ENCODE measurements at places on chromosomes 4 and X. TPM values are rescaled to one million over a fixed set of nuclear protein-coding genes. Genes with fewer than 3 reads are reported as not detected.

The ENPP6 gene
- 0.33 TPM for total RNA-seq

The FRG2 gene
- not detected for total RNA-seq

The XKRX gene
- 0.15 TPM for total RNA-seq

The FAM9B gene
- not detected for total RNA-seq

The SASH3 gene
- total RNA-seq, result not detected

The EPHA5 gene
- 4.5 TPM for total RNA-seq

The TRIM61 gene
- 5.0 TPM for total RNA-seq

The CPE gene
- total RNA-seq, result 30.8 TPM

The MAOB gene
- 7.7 TPM for total RNA-seq

The TLR1 gene
- total RNA-seq, result 2.2 TPM

The LIMCH1 gene
- total RNA-seq, result 0.83 TPM

The RIPPLY1 gene
- not detected for total RNA-seq

The TEX13C gene
- not detected for total RNA-seq

The NXF3 gene
- total RNA-seq, result not detected

The ASB5 gene
- total RNA-seq, result 1.2 TPM

The DNAJB14 gene
- 26.5 TPM for total RNA-seq

The ARX gene
- total RNA-seq, result not detected

The ZNF711 gene
- total RNA-seq, result under 0.01 TPM

The NRK gene
- total RNA-seq, result 0.17 TPM

The OPRPN gene
- total RNA-seq, result not detected

The SH3D19 gene
- total RNA-seq, result 69.7 TPM

The PFKFB1 gene
- total RNA-seq, result not detected

The TMSB15A gene
- 10.2 TPM for total RNA-seq

The BEX3 gene
- total RNA-seq, result 321 TPM

The FAAH2 gene
- total RNA-seq, result 0.15 TPM

The GPRIN3 gene
- total RNA-seq, result under 0.01 TPM

The CFI gene
- 8.3 TPM for total RNA-seq

The AFF2 gene
- not detected for total RNA-seq

The IL3RA gene
- total RNA-seq, result not detected

The DTHD1 gene
- not detected for total RNA-seq

The ERCC6L gene
- 7.9 TPM for total RNA-seq

The PDE6B gene
- total RNA-seq, result not detected

The EGFL6 gene
- not detected for total RNA-seq

The SPIN2A gene
- 0.99 TPM for total RNA-seq

The IDS gene
- total RNA-seq, result 32.1 TPM

The DCAF12L2 gene
- 0.15 TPM for total RNA-seq

The ANKRD50 gene
- total RNA-seq, result 23.8 TPM

The CFP gene
- total RNA-seq, result 0.33 TPM

The VEGFC gene
- total RNA-seq, result 37.2 TPM

The ARR3 gene
- total RNA-seq, result not detected

The SOX3 gene
- 0.15 TPM for total RNA-seq

The LANCL3 gene
- total RNA-seq, result under 0.01 TPM

The PTTG2 gene
- not detected for total RNA-seq

The GPM6B gene
- total RNA-seq, result 5.3 TPM

The KLHL2 gene
- total RNA-seq, result 15.9 TPM

The RTL3 gene
- 0.29 TPM for total RNA-seq

The CLDN22 gene
- total RNA-seq, result not detected

The GPR34 gene
- not detected for total RNA-seq

The SULT1B1 gene
- total RNA-seq, result under 0.01 TPM

The FAM184B gene
- total RNA-seq, result not detected

The ATP1B4 gene
- total RNA-seq, result not detected

The MND1 gene
- total RNA-seq, result 2.2 TPM

The PROM1 gene
- total RNA-seq, result not detected

The GLRB gene
- total RNA-seq, result 11.8 TPM

The SPIN2B gene
- 8.4 TPM for total RNA-seq

The GRIA3 gene
- total RNA-seq, result 3.3 TPM

The TMEM35A gene
- 37.9 TPM for total RNA-seq

The VCX3B gene
- total RNA-seq, result not detected

The DOCK11 gene
- total RNA-seq, result 39.4 TPM
